GM04503 (cell line): ENCODE measurements at places on chromosomes 7 and 10.

DNA sequence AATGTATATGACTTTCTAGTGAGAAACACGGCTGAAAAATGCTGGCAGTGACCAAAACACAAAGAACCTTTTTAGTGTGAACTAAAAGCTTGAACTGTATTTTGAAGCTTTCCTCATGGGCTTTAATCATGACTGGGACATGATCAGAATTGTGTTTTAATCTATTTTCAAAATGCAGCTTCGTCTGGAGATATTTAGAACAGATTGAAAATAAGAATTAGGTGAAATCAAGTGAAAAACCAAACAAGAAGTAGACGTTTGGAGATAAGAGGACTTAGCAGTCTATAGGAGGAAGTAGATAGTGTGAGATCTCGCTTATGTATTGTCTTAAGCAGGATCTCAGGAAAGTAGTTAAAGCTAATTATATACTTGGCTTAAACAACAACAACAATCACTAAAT, 865.4 kb upstream of the MBL2 start:
- no peak for DNase-seq

GRCh38 chr7:77442636-77443035, 26.5 kb upstream of the GSAP start:
- DNase-seq = no peak

GRCh38 chr7:78224923-78225322, 426.4 kb downstream of the PHTF2 start:
- no peak for DNase-seq

DNA sequence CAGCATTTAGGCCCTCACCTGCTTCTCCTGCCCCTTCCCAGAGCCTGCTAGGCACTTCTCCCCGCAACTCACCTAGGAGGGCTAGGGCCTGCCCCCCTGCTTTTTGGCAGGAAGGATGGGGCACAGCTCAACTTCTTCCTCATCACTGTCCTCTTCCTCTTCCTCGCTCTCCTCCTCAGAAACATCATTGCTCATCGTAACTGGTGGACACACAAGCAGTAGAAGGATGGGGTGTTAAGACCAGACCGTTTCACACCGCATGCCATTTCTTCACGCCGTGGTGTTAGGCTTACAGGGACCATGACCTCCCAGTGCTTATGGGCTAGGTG, 1.6 kb downstream of the NPM3 start:
- no peak for DNase-seq

GRCh38 chr10:112926906-112927688, 22.9 kb upstream of the TCF7L2 start:
- no peak for DNase-seq

DNA sequence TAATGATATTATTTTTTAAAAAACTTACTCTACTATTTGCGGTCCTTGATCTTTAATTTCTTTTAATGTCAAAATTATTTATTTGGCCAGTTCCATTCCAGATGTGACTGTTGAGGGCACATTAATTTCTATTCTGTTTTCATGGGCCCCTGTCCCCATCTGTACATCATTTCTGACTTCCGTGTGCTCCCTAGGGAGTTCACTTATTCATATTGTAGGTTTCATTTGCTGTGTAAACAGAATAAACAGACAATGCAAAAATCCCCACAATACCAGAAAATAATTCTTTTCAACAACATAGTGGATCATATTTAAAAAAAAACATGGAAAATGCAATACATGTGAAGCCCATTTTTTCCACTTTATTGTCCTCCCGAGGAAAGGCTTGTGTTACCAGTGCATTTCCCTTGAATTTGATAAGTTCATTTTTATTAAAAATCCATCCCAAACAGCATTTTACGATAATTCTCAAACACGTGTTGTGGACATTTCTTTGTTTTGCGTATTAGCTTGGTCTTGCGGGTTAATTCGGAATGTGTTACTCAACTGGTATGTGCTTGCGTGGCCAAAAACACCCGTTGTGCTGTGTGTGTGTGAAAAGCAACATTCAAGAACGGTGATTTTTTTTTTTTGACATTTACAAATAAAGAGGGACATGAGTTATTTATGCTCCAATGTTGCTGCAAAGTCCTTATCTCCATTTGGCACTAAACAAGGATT, 138.4 kb downstream of the MGMT start:
- no peak for DNase-seq

- peak; percentile 57 for DNase-seq
These were observed 102.5 kb downstream of the SAMD9 start for GRCh38 chr7:93015101-93015778.

GRCh38 chr10:131838966-131839742, 61.7 kb upstream of the PPP2R2D start:
- no peak for DNase-seq

GRCh38 chr10:75806186-75806585, 374.8 kb downstream of the LRMDA start:
- no peak for DNase-seq

- DNase-seq = no peak
These were observed 39.3 kb downstream of the RAPGEF5 start for GRCh38 chr7:22317632-22318031.

DNA sequence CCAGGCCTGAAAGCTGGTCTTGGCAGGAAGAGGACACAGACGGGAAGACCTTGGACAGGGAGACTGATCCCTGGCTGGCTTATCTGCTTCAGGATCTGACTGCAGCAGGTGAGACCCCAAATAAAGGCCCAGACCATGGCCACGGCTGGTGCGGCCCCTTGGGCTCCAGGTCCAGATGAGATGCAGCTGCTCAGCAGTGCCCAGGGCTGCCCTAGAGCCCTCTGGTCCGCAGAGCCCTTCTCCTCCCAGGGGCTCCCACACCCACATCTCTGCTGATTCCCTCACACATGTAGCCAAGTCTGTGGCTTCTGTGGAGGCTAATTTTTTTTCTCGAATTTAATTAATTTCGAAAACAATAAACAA, 46.3 kb downstream of the VIPR2 start:
- no peak for DNase-seq
